ENCODE measurements at places on chromosomes 6 and 20. TPM values are rescaled to one million over a fixed set of nuclear protein-coding genes. Genes with fewer than 3 reads are reported as not detected.
A peak's percentile ranks its signal among the peaks of the same experiment; 100 is the strongest.

POM121L2 gene
- not detected for total RNA-seq

ANKS1A gene
- total RNA-seq = 6.7 TPM

GRCh38 chr6:43771210-43771857 lies 1.3 kb downstream of the VEGFA start:
- peak; percentile 82 for DNase-seq

DNA sequence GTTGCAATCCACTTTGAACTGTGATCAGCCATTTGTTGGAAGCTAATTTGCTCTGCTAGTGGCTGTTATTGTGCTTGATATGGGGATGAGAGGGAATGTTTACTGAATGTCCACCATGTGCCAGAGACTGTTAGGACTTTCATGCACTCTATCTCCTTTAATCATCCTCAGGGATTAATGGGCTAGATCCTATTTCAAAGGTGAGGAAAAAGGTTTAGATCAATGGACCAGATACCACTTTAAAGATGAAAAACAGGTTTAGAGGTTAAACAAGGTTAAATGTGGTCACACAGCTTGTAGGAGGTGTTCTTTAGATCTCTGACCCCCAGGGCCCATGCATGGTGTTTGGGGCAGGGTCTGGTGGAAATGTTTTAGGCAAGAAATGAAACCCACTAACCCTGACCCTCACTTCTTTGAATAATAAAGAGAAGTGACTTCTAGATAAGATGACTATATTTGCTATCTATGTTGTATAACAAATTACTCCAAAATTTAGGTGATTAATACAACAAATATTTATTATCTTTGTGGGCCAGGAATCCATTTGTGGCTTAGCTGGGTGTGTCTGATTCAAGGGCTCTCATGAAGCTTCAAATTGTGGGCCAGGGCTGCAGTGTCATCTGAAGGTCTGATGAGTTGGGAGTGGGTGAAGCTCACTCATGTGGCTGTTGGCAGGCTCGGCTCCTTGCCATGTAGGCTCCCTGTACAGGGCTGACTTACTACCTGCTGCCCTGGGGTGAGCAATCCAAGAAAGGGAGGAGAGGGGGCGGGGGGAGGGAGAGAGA lies 127.8 kb upstream of the FOXA2 start:
- no peak for DNase-seq

Data from activated CD8-positive, alpha-beta T cell treated with anti-CD3 and anti-CD28 coated beads for 36 hours (primary cell).